Psoas muscle (tissue), 8 donors: ENCODE measurements at places on chromosomes 5 and 9. TPM values are rescaled to one million over a fixed set of nuclear protein-coding genes. Genes with fewer than 3 reads are reported as not detected.

GRCh38 chr5:24433555-24433954 is 211.2 kb downstream of the CDH10 start:
- DNase-seq: no peak

GRCh38 chr5:116452774-116453368 is 121.8 kb downstream of the SEMA6A start:
- DNase-seq: no peak

GRCh38 chr9:99845063-99845462 is 23.4 kb downstream of the NR4A3 start:
- DNase-seq: no peak

The PCDHGB3 gene
- total RNA-seq: 1.3 TPM

DNA sequence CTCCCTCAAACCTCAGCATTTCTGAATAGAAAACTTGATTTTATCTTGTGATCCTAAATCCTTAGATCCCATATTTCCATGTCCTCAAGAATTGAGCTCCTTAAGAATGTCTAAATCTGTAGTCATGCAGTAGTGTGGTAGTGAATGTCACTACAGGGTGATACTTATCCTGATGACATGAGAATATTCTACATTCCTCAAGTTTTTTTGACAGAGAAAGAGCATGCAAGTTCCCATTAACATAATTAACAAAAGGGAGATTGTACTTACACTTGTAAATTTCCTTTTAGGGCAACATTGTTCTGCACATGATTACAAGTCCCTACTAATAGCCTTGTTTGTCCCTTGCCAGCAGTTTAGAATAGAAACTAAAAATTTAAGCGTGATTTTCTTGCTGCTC is 352.3 kb downstream of the PTPRD start:
- no peak for DNase-seq

GRCh38 chr5:54661111-54661510 is 143.6 kb downstream of the SNX18 start:
- no peak for DNase-seq

DNA sequence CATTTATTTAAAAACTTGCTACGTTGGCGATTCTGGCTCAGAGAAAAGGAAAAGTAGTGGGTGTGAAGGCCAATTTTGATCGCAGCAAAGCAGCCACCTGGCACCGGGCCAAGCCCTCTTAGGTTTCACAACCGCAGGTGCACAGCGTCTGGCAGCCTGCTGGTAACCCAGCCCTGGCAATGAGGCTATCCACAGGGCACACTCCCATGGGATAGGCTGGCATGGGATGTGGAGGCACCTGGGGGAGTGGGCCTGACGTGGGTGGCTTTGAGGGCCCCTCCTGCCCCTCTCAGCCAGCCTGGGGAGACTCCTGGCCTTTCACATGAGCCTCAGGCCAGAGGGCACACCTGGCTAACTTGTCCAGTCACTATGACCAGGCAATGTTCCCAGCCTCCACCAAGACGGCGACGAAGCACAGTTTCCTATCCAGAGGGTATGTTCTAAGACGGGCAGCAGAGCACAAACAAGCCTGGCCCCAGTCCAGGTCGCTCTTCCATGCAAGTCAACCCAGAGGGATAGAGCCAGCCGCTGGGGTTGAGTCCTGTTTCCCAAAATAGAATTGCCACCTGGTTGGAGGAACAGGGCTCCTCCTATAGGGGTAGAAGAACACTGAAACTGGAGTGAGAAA is 19.0 kb downstream of the CMBL start:
- peak; percentile 82 for DNase-seq

DNA sequence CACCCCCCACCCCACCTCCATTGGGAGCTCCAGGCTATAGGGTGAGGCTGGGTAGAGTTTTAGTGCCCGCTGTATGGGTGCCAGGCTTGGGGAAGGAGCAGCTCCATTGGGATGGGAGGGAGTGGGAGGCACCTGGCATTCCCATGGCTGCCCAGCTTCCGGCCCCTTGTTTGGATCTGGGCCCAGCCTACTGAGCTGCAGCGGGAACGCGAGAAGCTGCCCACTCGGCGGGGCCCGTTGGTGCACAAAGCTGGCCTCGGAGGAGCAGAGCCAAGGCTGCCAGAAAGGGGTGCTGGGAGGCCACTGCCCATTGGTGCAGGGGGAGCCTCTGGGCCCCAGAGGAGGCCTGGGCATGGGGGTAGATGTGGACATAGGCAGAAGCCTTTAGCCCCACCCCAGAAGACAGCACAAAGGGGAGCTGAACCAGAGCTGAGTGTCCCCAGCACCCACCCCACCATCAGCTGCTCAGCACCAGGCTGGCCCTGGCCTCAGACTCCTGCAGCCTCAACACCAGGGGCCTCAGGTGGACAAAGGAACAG is 4.4 kb downstream of the LCN9 start:
- no peak for DNase-seq

GRCh38 chr5:151092762-151093161 is 11.9 kb upstream of the TNIP1 start:
- DNase-seq: peak; percentile 71

The ADGRD2 gene
- not detected for total RNA-seq

GRCh38 chr5:172886974-172887501 is 53.0 kb downstream of the ERGIC1 start:
- peak; percentile 80 for DNase-seq

DNA sequence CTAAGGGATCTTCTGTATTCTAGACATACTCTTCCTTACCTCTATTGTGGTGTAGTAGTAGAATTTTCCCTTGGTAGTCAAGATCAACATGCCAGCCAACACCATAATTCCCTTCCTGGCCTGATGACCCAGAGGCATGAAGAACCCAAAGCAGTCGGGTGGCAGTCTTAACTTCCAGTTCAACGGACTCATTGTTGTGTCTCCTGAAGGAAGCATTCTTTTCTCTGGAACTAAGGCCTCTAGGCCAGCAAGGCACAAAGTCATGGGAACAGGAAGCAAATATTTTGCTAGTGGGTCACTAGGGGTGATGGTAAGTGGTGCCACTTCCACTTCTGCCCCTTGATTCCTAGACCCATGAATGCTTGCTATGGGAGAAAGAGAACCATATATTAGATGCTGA is 55.2 kb upstream of the DAPK1 start:
- DNase-seq: no peak
